ENCODE measurements at places on chromosomes 7 and 10. TPM values are rescaled to one million over a fixed set of nuclear protein-coding genes. Genes with fewer than 3 reads are reported as not detected.

Gene IDI2
- total RNA-seq, result not detected

Gene PIK3CG
- total RNA-seq, result 5.2 TPM

Gene PRSS37
- not detected for total RNA-seq

Gene ZNF316
- total RNA-seq, result 9.9 TPM

Gene CRPPA
- total RNA-seq, result 16.7 TPM

Gene UBTD1
- total RNA-seq, result 8.4 TPM

Gene VIM
- total RNA-seq, result 1,688 TPM

Gene CYP26C1
- total RNA-seq, result not detected

Gene LCOR
- total RNA-seq, result 31.3 TPM

Gene MPP7
- total RNA-seq, result 5.7 TPM

Gene GLI3
- total RNA-seq, result 13.6 TPM

Gene FAM237B
- total RNA-seq, result not detected

Gene PNLIPRP1
- total RNA-seq, result not detected

Gene FGL2
- total RNA-seq, result 32.4 TPM

Gene GIMAP4
- total RNA-seq, result 25.6 TPM

Gene CNPY1
- 0.52 TPM for total RNA-seq

Gene PRXL2A
- 19.3 TPM for total RNA-seq

Gene PNLIPRP2
- not detected for total RNA-seq

Gene AKR1D1
- not detected for total RNA-seq

Gene CTNNA3
- 24.0 TPM for total RNA-seq

Gene HYAL4
- under 0.01 TPM for total RNA-seq

Gene CYP2C18
- not detected for total RNA-seq

Gene IFIT2
- 6.8 TPM for total RNA-seq

Gene CRYGN
- total RNA-seq, result not detected

Gene TAS2R16
- total RNA-seq, result not detected

Gene RADIL
- 1.0 TPM for total RNA-seq

Gene TSPAN15
- 72.0 TPM for total RNA-seq

Gene COL28A1
- total RNA-seq, result 2.1 TPM

Gene DENND2A
- total RNA-seq, result 32.4 TPM

Gene SEM1
- total RNA-seq, result 23.5 TPM

Gene ZNF680
- total RNA-seq, result 17.7 TPM

All from skeletal muscle tissue (tissue), 5 donors.